ENCODE measurements at places on chromosomes 3 and 15. TPM values are rescaled to one million over a fixed set of nuclear protein-coding genes. Genes with fewer than 3 reads are reported as not detected.

Gene PRRT3
- total RNA-seq = 5.9 TPM

Gene FAH
- 34.6 TPM for total RNA-seq

DNA sequence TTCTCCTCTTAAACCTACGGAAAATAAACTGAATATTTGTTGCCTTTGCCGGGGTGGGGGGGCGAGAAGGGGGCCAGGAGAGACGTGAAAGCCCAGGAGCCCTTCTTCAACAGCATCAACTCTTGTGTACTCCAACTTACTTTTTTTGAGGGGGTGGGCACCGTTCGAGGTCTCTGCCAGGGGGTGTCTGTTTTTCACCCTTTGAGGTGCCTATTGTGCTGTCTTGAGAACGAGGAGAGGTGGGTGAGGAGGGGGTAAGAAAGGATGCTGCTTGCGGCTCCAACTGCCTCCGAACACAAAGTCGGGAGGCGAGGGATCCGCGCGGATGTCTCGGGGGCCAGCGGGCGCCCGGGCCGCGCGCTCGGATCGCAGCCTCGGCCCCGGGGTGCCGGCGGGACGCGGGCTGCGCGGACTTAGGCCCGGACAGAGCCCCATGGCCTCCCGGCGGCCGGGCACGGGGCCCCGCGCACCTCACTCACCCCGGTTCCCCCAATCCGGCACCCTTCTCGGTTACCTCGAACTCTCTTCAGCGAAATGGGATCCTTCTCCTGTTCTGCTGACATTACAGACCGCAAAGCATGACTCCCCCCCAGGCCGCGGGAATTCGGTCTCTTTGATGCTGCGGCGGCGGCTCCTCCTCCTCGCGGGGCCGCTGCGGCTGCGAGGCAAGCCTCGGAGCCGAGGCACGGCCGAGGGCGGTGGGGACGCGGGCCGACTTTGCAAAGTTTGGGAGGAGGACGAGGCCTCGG is 650 bp downstream of the PYGO1 start:
- DNase-seq = peak; percentile 41
- H3K36me3 ChIP-seq = no peaks in the 10 kb centered on the region
- peak overlapping the region; percentile 64 for H3K4me3 ChIP-seq
- H3K4me1 ChIP-seq = no peaks in the 10 kb centered on the region
- no peak overlapping the region for H3K27ac ChIP-seq
- peaks cover 43% of the 10 kb centered on the region for H3K27me3 ChIP-seq

GRCh38 chr3:43478118-43478785 is 143.6 kb downstream of the ANO10 start:
- H3K4me1 ChIP-seq = peaks cover 19% of the 10 kb centered on the region
- H3K36me3 ChIP-seq = peaks cover 29% of the 10 kb centered on the region
- H3K27ac ChIP-seq = peak overlapping the region; percentile 90
- H3K4me3 ChIP-seq = peak overlapping the region; percentile 75

GRCh38 chr3:109224333-109224732 is 87.8 kb downstream of the C3orf85 start:
- H3K27me3 ChIP-seq = no peaks in the 10 kb centered on the region
- H3K36me3 ChIP-seq = no peaks in the 10 kb centered on the region
- H3K4me3 ChIP-seq = no peak overlapping the region

DNA sequence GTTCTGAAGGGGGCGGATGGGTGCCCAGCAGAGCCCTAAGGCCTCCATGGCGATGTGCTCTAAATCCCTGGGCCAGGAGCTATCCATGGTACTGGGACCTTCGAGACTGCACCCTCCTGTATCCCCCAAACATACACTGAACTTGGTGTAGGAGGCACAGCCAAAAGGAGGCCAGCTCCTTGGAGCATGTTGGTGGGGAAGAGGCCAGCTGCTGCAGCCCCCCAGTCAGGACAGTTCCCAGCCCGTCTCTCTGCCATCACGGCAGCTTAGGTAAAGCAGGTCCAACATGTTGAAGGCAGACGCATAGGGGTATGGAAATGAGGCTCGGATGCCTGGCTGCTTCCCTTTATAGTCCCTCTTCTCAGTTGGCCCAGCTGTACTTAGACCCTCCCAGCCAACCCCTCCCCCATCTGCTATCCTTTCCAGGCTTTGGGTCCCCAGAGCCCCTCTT is 1.8 kb downstream of the CAMKV start:
- peak; percentile 47 for DNase-seq
- no peaks in the 10 kb centered on the region for H3K36me3 ChIP-seq
- H3K4me1 ChIP-seq = no peaks in the 10 kb centered on the region
- no peak overlapping the region for H3K4me3 ChIP-seq
- H3K27me3 ChIP-seq = peaks cover 42% of the 10 kb centered on the region
- H3K27ac ChIP-seq = no peak overlapping the region

DNA sequence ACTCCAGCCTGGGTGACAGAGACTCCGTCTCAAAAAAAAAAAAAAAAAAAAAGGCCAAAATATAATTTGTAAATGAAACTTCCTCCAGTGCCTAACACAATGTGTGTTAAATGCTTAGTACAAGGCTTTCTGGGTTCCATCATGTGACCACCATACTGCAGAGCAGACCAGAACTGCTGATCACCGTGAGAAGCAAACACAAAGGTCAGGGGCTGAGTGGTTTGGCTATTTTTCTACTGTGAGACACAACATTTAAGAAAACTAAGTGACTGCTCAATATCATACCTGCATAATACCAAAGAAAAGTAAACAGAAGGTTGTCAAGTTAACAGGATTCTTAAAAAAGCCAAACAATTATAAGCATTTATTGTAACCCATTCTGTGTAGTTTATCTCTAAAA is 13.2 kb downstream of the ABCC5 start:
- H3K36me3 ChIP-seq = peaks cover 5% of the 10 kb centered on the region
- H3K27me3 ChIP-seq = no peaks in the 10 kb centered on the region
- DNase-seq = no peak
- H3K4me1 ChIP-seq = peaks cover 10% of the 10 kb centered on the region

All from activated naive CD8-positive, alpha-beta T cell treated with anti-CD3 and anti-CD28 coated beads, Interleukin-2, amount 10 ng/mL, durations not matched to agents 7 days and 5 days (primary cell).